A549 (cell line): ENCODE measurements at places on chromosomes 7 and 10. TPM values are rescaled to one million over a fixed set of nuclear protein-coding genes. Genes with fewer than 3 reads are reported as not detected.

GRCh38 chr10:82294874-82295378 lies 419.9 kb downstream of the NRG3 start:
- no peak for DNase-seq

DNA sequence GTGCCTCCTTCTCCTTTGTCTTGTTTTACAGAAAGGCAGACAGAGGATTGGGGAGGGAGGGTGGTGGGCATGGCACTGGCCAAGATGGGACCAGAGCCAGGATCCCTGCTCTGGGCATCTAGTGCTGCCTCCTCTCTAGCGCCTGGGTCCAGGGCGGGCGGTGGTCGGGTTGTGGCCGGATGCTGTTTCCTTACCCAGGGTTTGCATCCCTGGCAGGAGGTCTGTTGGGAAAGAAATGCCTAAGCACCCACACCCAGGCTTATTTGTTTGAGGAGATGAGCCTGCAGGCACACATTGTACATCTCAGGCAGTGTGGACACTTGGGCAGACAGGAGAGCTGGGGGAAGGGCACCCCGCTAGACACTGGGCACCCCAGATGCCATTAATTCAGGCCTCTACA lies 102.3 kb upstream of the PCBD1 start:
- no peak for DNase-seq

DNA sequence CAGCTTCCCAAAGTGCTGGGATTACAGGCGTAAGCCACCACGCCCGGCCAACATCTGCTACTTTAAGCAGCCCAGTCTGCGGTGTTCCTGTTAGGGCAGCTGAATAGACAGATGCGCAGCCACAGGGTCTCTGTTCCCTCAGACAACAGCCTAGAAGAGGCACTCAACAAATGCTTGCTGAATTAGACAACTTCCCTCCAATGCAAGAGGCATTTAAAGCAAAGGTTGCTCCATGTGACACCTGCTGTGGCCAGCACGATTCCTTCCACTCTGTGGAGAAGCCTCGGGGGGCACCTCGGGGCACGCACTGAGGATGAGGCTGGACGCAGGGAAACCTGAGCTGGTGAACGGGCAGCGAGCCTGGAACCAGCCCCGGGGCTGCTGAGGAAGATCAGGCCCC lies 237.8 kb downstream of the MAD1L1 start:
- no peak for DNase-seq

DNA sequence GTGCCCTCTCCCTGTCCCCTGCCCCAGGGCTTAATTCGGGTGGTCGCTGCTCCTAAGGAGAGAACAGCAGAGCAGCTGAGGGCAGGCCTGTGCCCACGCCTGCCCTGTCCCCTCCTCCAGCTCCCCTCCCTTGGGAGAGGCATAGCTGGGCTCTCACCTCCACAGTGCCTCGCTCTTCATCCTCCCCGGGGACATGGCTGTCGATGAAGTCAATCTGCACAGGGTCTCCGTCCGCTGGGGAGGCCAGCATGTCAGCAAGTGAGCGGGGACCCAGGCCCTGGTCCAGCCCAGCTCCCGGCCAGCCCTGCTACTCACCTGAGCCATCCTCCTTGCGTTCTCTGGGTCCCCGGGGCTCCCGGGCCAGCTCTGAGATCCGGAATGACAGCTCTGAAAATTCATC lies 3.8 kb upstream of the SAP25 start:
- no peak for DNase-seq

GRCh38 chr10:71722849-71723248 lies 3.3 kb upstream of the C10orf105 start:
- no peak for DNase-seq

DNA sequence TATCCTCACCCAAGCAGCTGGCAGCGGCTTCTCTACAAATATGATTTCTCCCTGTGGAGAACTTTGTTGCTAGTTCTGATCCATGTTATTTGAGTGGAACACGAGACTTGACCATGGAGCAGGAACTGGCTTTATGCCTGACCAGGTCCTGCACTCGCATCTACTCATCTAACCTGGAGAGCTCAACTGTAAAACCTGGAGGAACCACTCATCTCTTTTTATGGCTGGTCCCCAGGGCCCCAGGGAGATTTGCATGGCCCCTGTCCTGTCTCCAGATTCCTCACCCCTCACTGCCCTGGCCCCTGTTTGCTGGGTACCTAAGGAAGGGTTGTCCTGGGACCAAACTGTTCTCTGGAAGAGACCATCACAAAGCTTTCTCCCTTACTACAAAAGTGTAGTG lies 16.0 kb downstream of the TCAF1 start:
- DNase-seq, result no peak

DNA sequence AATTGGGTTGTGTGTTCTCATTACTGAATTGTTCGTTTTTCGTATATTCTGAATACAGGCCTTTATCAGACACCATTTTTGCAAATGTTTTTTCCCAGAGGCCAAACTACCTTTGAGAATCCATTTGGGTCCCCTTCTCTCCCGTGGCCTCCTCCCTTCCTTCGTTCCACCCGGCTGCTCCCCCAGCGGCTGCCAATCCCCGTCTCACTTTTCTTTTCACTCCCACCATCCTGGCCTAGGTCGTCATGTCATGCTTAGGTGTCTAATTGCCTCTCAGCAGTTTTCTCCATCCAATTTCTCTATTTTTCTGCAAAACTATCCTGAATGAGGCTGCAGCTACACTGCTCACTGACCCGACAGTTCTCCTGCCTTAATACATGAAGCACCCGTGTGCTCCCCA lies 17.9 kb downstream of the PITRM1 start:
- DNase-seq, result no peak

The SHH gene
- polyA plus RNA-seq, result 0.79 to 1.2 TPM (median 1.2 TPM) in 3 replicates

GRCh38 chr10:27482984-27483956 lies 20.8 kb upstream of the RAB18 start:
- DNase-seq, result no peak

DNA sequence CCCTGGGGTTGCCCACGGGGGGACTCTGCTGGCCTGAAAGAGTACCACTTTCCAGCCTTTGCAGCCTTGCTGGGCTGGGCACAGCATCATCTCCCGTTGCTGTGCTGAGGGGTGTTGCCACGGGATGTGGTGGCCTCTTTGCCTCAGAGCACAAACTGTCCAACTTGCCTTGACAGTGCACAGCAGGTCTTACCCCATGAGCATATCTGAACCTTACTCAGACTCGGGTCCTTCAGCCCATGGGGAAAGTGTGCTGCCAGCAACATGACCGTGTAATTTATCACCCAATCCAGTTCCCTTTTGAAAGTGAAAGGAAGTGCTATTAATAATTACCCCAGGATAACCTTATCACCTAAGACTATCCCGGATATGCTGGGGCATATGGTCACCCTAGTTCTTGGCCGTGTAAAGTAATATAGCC lies 46.8 kb downstream of the TBXAS1 start:
- peak; percentile 14 for DNase-seq

The FEZF1 gene
- not detected in 3 replicates for polyA plus RNA-seq

GRCh38 chr7:91800389-91800788 lies 80.1 kb downstream of the MTERF1 start:
- no peak for DNase-seq

GRCh38 chr10:131961777-131962662 lies 19.7 kb downstream of the BNIP3 start:
- DNase-seq, result no peak

DNA sequence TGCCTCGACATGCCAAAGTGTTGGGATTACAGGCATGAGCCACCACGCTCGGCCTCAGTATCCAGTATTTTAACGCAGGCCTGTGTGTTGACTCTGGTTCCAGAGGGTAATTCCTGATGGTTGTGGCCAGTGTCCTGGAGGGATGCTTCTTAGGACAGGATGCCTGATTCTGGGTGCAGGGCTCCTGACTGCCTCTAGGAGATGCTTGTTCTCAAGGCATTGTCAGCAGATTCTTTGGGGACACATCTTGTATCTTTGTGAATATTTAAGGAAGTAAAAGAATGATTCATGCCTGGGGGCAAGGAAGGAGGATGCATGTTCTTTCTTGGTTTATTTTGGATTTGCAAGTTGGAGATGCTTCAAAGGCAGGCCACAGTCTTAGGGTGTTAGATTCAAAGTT lies 2.2 kb downstream of the ZDHHC4 start:
- DNase-seq, result no peak

- peak; percentile 9 for DNase-seq
These were observed 825 bp downstream of the ADRB1 start for GRCh38 chr10:114044247-114045135.

- no peak for DNase-seq
These were observed 474.2 kb downstream of the PARD3 start for GRCh38 chr10:34340934-34341333.

The MYL10 gene
- polyA plus RNA-seq, result not detected in 3 replicates

DNA sequence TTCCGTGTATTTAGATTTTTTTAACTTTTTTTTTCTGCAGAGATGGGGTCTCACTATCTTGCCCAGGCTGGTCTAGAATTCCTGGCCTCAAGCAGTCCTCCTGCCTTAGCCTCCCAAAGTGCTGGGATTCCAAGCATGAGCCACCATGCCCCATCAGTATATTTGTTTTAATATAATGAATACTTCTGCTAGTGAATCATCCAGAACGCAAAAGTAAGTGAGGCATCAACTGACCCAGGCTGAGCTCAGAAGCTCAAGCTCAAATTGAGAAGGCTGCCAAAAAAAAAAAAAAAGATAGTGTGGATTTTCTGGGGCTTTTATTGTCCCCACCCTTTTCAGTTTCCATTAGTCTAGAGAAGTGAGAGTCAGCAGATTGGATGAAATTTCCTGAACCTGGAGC lies 39.0 kb upstream of the TECTB start:
- DNase-seq, result no peak

- no peak for DNase-seq
These were observed 446.6 kb upstream of the SORCS1 start for GRCh38 chr10:107611115-107611514.

- no peak for DNase-seq
These were observed 234.7 kb upstream of the GLI3 start for GRCh38 chr7:42471573-42472174.

DNA sequence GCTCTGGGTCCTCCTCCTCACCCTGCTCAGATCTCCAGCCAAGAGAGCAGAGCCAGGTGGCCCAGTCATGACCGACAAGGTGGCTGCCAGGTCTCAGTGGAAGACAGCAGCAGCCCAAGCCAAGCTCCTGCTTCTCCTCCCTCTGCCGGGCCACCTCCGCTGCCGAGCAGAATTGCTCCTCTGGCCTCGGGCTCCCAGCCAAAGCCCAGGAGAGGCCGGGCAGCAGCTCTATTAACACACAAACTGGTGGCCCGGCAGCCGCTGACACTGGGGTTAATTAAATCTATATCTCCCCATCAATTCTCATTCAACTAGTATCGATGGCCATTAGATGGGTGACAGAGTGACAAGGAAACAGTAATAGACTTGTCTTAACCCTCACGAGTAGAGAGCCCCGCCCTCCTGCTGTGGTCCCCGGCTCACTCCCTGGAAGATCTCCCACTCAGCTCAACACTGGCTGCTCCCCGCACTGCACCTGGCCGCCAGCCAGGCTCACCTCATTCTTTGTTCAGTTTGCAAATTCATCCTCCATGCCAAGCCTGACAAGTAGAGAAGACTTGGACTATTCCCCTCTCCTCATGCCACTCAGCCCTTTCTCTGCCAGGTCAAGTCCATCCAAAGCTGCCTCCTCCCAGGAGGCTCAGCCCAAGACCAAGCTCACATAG lies 74.1 kb upstream of the UNC5B start:
- DNase-seq, result no peak

The EPDR1 gene
- polyA plus RNA-seq, result 99.3 to 109 TPM (median 101 TPM) in 3 replicates

DNA sequence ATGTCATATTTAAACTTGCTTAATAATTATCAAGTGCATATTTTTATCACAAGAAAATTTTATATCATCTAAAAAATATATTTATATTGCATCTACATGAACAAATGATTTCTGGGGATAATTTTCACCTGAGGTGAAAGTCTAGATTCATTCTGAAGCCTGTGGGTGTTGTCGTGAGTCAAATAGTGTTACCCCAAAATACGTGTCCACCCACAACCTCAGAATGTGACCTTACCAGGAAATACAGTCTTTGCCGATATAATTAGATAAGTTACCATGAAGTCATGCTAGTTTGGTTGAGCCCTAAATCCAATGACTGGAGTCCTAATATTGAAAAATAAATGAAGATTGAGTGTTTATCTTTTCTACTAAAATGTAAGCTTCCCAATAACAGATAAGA lies 203.0 kb upstream of the MDFIC start:
- DNase-seq, result no peak

The ACHE gene
- polyA plus RNA-seq, result 0.62 to 0.92 TPM (median 0.69 TPM) in 3 replicates

DNA sequence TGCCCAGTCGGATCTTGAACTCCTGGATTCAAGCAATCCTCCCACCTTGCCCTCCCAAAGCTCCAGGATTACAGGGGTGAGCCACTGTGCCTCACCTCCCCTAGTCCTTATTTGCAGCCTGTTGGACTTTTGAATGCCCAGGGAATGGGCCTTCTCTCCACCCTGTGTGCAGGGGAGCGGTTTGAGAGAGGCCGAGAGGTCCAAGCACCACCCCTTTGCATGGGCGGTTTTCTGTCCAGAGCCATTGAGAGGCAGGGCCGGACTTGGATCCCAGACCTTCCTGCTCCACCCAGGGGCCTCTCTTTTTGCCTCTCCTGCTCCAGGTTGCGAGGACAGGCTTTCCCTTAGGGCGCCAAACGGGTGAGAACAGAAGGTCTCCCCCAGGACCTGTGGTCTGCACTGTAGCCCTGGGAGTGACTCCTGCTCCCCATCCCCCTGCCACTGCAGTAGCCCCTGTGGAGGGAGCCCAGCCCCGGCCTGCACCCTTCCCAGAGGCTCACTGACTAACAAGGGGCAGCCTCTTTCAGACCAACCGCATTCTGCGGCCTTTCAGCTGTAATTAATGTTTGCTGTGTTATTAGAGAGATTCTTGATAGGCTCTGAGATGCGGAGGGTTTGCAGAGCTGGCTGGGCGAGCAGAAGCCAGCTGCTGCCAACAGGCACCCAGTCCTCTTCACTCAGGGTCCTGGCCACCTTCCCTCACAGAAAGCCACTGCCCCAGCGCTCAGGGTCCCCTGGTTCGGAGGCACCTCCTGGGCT lies 57.9 kb downstream of the ELFN1 start:
- DNase-seq, result no peak

The SPDYE2 gene
- not detected in 3 replicates for polyA plus RNA-seq

GRCh38 chr7:80875537-80876120 lies 43.2 kb downstream of the SEMA3C start:
- no peak for DNase-seq

- DNase-seq, result no peak
These were observed 3.6 kb downstream of the ELFN1 start for GRCh38 chr7:1673581-1674118.

DNA sequence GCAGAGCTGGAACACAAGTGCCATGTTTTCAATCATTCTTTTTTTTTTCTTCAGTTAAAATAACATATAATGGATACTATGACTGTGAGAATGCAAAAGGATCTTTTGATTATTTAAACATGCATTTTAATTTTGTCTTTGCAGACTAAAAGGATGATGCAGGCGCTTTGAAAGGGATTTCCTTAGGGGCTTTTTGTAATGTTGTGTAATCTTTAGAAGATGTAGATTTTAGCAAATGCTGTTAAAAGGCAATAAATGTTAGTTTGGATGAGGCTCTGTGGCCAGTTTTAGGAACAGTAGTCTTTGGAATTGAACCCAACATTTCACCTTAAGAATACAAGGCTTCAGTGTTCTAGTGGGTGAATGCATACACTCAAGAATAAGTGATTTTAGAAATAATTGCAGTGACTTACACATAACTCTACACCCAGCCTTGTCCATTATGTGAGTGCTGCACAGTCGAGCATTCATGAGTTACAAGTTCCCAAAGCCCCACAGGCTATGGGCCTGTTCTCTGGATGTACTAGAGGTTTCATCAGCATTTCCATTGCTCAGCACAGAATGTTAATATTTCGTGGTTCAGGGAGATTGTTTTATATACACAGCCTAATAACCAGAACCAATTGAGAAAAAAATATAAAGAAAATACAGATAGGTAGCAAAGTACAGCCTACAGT lies 11.6 kb downstream of the PAPSS2 start:
- DNase-seq, result no peak

GRCh38 chr7:149773446-149774236 lies at the start of gene ZNF467:
ZNF467 (minus strand) TSS chr7:149773588; CDS start chr7:149771032, 2,556 bp downstream.
- DNase-seq, result no peak

GRCh38 chr7:95549818-95550529 lies 46.3 kb downstream of the PDK4 start:
- DNase-seq, result peak; percentile 75
